ENCODE measurements at places on chromosomes 7 and 10.
A peak's percentile ranks its signal among the peaks of the same experiment; 100 is the strongest.

- DNase-seq = no peak
Measured at GRCh38 chr7:96495751-96496216, 173.9 kb upstream of the SLC25A13 start.

GRCh38 chr10:12488626-12489025 lies 139.3 kb downstream of the CAMK1D start:
- DNase-seq = no peak

GRCh38 chr7:12257582-12257981 lies 46.5 kb downstream of the TMEM106B start:
- DNase-seq = peak; percentile 35

- no peak for DNase-seq
Measured at GRCh38 chr7:44093102-44093641, 10.8 kb upstream of the POLM start.

- peak; percentile 85 for DNase-seq
Measured at GRCh38 chr10:95480901-95481491, 80.2 kb downstream of the SORBS1 start.

- no peak for DNase-seq
Measured at GRCh38 chr7:81725812-81726127, 44.1 kb downstream of the HGF start.

GRCh38 chr7:16708511-16708910 lies 45.0 kb upstream of the TSPAN13 start:
- no peak for DNase-seq

- DNase-seq = no peak
Measured at GRCh38 chr10:5827841-5828240, 14.6 kb upstream of the GDI2 start.

DNA sequence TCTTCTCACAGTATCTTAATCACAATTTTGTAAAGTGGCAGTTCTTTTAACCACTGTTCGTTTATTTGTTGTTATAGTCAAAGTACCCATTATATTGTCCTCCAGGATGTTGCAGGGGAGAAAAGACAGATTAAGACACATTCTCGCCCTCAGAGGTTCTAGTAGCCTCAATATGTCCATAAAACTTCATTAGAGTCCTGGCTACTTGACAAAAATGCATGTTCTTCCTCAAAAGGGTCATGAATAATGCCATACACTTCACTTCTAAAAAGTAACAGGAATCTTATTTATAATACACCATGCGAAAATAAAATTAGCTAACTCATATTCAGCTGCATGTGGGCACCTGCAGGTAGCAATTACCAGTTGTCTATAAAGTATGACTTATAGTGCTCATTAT lies 109.3 kb upstream of the ANK3 start:
- no peak for DNase-seq

- DNase-seq = no peak
Measured at GRCh38 chr10:80072584-80072983, 5.9 kb upstream of the TMEM254 start.

DNA sequence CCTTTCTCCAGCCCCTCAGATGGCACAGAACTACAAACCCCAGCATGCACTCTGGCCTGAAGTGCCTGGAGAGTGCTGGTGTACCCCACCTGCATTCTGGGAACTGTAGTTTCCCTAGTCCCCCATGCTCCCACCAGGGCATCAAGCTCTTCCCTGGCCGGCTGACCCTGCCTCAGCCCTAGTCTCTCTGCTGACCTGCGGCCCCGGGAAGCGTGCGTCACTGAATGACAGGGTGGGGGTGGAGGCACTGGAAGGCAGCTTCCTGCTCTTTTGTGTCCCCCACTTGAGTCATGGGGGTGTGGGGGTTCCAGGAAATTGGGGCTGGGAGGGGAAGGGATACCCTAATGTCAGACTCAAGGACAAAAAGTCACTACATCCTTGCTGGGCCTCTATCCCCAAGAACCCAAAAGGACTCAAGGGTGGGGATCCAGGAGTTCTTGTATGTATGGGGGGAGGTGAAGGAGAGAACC lies 2.1 kb downstream of the NOS3 start:
- no peak for DNase-seq

All from SW480 (cell line).